ENCODE measurements at places on chromosomes 5 and 9. TPM values are rescaled to one million over a fixed set of nuclear protein-coding genes. Genes with fewer than 3 reads are reported as not detected.
A peak's percentile ranks its signal among the peaks of the same experiment; 100 is the strongest.

The TRIM14 gene
- 9.4 TPM for total RNA-seq

The PHYHD1 gene
- total RNA-seq, result 17.8 TPM

The DPM2 gene
- 33.1 TPM for total RNA-seq

The EEIG1 gene
- 16.5 TPM for total RNA-seq

The FBP2 gene
- total RNA-seq, result not detected

The PANK3 gene
- 72.0 TPM for total RNA-seq

DNA sequence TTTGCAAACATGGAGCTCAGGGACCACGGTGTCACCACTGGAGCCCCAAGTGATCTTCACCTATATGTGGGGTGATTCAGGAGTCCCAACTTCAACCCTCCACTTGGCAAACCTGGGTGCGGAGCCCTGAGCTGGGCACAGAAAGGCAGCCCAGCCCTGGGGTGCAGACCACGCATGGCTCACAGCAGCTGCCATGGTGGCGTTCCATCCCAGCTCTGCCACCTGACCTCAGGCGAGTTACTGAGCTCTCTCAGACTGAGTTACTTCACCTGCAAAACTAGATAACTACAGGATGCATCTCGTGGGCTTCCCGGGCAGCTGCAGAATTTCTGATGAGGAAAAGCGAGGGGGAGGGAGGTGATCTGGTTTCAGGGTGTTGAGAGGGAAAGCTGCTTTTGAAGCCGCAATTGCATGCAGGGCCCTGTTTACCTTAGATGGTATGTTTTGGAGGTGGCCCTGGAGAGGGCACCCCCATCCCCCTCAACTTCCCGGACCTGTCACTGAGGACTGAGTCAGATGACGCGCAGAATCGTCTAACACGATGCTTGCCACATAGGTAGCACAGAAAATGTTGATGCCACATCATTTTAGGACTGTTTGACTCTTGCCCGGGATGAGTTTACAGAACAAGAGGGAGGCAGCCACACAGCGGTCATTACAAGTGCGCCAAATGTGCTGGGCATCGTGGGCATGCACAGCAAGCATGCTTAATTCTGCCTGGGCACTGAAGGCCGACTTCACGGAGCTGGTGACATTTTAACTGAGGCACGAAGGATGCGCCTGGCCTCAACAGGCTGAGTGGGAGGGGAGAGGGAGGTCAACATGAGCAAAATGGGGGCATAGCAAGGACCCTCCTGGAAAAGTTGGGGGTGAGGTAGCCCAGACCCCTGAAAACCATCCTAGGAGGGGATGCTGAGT, 154.6 kb downstream of the COL23A1 start:
- DNase-seq, result no peak

- DNase-seq, result no peak
Observed at GRCh38 chr5:55441107-55441771, 93.5 kb downstream of the PLPP1 start.

- DNase-seq, result no peak
Observed at GRCh38 chr5:102743900-102744299, 11.2 kb upstream of the PAM start.

The SPATA9 gene
- total RNA-seq, result not detected

- DNase-seq, result no peak
Observed at GRCh38 chr5:67133776-67134175, 62.8 kb downstream of the CD180 start.

- DNase-seq, result no peak
Observed at GRCh38 chr5:91409304-91409703, 26.2 kb upstream of the ARRDC3 start.

- peak; percentile 90 for DNase-seq
Observed at GRCh38 chr9:98427491-98427890, 172.0 kb upstream of the TBC1D2 start.

Measured in kidney epithelial cell (primary cell).